Putamen (tissue), 1 donor: ENCODE measurements at places on chromosomes 5 and 9.
A peak's percentile ranks its signal among the peaks of the same experiment; 100 is the strongest.

DNA sequence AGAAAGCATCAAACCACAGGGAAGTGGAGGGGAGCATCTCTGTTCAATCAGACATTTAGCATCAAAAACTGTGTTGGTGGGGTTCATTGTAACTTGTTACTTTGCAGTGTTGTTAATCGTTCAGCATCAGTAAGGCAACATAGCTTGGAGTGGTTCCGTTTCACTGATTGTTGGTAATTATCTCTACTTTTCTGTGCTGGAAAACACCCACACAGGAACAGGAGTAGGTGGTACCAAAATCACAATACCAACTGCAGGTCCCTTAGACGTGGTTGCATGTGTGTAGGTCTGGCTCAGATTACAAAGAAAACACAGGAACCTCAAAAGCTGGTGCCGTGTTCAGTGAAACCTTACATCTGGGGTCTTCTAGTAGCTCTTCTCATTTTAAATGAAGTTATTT lies 146.8 kb downstream of the RNF180 start:
- no peak for DNase-seq

DNA sequence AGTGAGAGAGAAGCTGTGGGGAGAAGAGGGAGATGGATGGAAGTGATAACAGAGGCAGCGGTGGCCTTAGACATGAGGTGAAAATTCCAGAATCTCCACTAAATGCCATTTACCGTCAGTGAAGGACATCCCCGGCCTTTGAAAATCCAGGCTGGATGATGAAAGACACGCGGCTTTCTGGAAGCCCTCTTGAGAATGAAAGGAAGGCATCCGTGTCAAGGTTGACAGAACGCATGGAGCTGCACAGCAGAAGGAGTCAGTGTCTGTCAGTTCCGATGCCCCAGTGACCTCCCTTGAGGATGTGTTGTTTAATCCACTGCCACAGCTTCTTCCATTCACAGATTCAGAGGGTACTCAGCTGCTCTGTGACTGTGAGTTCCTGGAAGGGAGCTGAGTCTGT lies 114.9 kb downstream of the ICE1 start:
- no peak for DNase-seq

DNA sequence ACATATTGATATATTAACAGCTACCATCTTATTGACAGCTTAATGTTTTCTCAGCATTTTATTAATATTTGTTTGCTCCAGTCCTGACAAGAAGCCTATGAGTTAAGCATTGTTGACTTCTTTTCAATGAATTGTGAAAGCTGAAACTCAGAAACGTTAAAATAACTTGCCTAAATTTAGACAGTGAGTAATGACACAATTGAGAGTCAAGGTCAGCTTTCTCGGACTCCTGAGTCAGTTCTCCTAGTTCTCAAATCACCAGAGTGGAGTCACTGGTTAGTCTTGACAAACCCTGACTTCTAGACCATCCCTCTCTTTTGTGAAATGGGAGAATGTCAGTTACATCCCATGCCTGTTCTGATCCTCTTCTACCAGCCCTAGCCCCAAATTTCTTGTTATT lies 222.7 kb upstream of the ACO1 start:
- DNase-seq = no peak

DNA sequence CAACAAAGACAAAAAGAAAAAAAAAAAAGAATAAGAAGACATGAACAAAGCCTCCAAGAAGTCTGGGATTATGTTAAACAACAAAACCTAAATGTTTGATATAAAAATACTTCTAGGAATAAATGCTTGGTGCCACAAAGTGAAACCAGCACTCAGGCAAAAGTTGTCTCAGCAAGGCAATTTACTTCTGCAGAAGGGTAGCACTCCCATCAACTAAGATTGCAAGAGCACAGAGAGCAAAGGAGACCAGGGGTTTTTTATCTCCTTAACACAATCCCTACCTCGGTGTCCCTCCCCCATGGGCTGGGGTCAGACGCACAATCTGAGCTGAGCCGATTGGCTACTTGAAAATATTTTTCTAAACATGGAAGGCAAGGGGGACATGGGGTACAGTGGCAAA lies 381.3 kb upstream of the SLC24A2 start:
- DNase-seq = no peak

DNA sequence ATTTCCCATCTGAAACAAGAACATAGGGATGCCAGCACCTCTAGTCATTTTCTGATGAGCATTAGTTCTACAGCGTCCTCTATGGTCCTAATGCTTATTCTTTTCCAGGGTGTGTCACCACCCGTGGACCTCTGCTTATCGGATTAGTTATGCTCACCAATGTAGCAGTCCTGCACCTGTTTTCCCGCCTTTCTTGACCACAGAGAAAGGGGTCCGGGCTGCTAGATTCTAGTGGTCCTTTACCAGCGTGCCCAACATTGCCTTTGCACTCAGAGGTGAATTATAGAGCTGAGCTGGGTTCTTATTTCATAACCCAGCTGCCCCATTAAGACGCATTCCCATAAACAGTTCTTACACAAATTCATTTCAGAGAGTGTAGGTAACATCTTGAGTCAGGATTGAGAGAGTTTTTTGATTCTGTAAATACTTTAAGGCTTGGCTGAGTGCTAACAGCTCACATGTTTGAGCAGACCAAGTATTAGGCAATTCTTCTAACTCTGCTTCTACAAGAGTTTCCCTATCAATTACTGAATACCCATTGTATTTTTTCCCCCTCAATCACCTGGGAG lies 2205.1 kb upstream of the C9orf72 start:
- DNase-seq = no peak

GRCh38 chr9:12773562-12773961 lies 1.3 kb upstream of the LURAP1L start:
- no peak for DNase-seq

DNA sequence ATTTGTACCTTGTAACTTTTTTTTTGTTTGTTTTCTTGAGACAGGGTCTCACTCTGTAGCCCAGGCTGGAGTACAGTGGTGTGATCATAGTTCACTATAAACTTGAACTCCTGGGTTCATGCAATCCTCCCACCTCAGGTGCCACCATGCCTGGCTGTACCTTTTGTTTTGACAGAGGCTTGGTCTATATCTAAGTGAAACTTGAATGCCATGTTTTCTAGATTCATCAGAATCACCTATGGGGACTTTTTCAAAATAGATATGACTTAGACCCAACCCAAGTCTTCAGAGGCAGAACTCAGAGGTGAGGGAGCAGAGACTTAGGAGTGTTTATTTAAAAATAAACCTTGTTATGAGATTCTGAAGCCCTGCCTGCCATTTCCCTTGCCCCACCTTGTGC lies 128.4 kb downstream of the PTTG1 start:
- DNase-seq = no peak

- no peak for DNase-seq
These were observed 18.1 kb upstream of the DMRT2 start for GRCh38 chr9:1031951-1032601.

DNA sequence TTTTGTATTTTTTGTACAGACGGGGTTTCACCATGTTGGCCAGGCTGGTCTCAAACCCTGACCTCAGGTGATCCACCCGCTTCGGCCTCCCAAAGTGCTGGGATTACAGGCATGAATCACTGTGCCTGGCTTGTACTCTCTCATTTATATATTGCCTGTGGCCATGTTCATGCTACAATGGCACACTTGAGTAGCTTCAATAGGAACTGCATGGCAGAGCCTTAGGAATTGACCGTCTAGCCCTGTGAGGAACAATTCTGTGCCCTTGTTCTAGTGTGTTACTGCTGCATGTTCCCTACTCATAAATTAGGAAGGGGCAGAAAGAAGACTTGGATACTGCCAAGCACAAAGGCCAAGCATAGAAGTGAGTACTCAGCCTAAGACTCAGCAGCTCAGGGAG lies 104.2 kb downstream of the LIFR start:
- DNase-seq = no peak

DNA sequence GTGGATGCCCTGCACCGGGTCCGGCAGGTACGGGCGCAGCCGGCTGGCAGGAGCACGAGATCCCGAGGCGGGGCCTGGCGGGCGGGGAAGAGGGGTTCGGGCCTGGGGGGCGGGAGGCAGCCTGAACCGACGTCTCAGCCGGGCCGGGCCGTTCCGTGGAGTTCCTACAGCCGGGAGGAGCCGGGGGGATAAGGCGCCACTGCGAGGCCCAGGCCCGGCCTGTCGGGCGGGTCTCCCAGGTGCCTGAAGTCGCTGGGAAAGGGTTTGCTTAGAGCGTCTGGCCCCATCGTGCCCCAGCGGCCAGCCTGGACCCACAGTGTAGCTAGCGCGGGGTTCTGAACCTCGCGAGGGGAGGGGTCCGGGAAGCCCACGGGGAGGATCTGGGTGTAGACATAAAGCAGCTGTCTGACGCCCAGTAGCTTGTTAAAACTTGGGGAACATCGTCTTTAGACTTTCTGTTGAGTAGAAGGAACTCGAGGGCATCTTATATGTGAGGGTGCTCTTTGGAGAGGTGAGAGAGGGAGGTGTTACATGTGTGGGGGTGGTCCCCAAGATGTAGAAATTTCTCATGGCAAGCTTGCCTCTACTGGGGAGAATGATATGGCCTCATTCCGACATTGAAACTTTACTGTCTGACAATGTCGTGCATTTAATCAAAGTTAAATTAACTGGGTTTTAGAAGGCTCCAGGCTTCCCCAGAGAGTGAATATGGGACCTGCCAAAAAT lies 524 bp downstream of the FUBP3 start:
- DNase-seq = no peak

DNA sequence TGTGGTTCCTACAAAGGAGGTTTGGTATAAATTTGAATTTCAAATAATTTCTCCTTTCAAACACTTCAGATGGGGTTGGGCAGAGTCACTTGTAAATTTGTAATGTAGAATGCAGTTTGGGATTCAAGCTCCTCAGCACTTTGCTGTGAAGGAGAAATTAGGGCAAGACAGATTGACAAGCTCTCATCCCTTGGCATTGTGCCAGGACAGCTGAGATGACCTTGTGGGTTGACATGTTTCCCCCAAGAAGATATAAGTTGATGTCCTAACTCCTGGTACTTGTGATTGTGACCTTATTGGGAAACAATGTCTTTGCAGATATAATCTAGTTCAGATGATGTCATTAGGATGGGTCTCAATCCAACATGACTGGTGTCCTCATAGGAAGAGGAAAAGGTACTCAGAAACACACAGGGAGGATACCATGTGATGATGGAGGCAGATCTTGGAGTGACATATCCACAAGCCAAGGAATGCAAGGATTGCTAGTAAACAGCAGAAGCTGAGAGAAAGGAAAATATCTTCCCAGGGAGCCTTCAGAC lies 408.3 kb downstream of the MED10 start:
- DNase-seq = no peak

GRCh38 chr9:122961139-122961538 lies 20.3 kb downstream of the RABGAP1 start:
- DNase-seq = no peak

GRCh38 chr5:85814596-85814995 lies 803.1 kb upstream of the COX7C start:
- no peak for DNase-seq

- DNase-seq = no peak
These were observed 8.8 kb downstream of the FAM200C start for GRCh38 chr5:160390787-160391696.

- peak; percentile 17 for DNase-seq
These were observed 215.8 kb downstream of the ADAMTS12 start for GRCh38 chr5:33675958-33676464.

DNA sequence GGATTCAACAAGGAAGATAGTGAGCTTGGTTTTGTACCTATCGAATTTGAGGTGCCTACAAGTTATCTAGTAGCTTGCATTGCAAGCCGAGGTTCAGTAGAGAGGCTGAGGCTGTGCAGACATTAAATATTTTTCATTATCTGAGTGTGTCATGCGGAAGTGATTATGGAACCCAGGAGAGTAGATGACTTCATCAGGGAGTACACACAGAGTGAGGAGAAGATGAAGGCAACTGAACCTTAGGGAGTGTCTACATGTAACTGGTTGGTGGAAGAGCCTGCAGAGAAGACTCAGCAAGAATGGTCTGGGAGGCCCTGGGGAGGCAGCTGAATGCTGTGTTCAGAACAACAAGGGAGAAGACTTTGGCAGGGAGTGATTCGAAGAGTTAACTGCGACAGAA lies 393.9 kb downstream of the ARHGEF28 start:
- no peak for DNase-seq

DNA sequence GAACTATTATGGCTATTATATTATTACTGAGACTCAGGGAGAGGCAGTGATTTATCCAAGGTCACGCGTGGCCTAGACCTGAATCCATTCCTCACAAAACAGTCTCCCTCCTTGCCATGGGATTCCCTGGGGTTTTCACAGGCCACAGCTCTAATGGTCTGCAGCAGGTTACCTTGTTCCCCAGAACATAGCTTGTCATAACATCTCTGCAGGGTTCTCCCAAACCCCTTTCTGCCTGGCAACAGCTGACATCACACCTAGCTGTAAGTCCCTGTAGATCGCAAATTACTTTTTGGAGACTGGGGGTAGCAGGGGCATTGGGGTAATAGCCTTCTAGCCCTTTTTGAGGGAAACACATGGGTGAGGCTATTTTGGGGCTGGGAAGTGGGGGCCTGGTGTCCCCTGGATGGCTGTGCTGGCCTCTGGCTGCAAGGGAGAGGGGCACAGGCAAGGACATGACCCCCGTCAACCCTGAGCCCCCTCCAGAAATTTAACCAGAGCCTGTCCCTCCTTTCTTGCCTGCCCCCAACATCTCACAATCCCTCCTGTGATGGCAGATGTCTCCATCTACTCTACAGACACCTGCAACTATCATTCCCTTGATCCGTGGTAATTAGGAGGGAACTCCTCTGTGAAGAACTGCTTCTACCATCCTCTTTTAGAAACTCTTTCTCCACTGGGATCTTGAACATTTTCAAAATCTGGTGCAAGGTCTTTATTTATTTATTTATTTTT lies 1.3 kb downstream of the CD74 start:
- no peak for DNase-seq

DNA sequence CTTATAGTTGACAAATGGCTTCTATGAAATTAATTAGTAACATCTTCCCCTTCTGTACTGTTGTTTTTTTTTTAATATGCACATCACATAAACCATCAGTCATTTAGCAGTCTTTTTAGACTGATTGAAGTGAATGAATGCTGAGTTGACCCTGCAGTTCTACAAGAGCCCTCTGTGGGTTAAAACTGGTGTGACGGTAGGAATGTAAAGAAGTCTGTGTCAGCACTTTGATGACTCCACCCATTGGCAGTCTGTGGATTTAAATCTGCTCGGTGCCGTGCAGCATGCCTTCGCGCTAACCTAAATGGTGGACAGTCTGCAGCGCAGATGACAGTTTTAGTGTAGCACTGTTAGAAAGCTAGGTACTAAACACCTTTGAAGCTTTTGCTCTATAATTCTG lies 3.1 kb downstream of the GTF3C4 start:
- no peak for DNase-seq

- DNase-seq = no peak
These were observed 401.4 kb upstream of the KLF4 start for GRCh38 chr9:107890921-107891465.

DNA sequence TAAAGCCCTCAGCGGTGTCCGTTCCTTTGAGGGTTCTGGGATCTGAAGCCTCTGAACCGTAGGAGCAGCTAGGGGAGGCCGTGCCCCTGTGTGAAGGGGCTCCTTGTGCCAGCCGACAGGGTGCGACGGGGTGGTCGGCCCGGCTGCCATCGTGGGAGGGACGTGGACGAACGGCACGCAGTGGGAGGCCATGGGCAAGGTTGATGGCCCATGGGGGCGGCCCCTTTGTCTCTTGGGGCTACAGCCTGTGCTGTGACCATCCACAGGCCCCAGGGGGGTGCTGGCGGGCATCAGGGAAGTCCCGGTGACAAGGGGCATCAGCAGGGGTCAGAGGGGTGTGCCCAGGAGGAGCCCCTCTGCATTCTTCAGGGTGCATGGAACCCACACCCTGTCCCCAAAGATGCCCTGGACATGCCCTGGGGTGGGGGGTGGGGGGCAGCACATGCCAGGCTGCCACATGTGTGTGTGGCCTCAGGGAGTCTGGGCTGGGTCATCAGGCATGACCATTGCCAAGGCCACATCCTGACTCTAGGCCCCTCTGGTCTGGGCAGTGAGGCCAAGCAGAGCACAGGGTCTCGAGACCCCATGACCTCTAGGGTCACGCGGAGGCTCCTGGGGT lies 49.6 kb upstream of the CACNA1B start:
- DNase-seq = no peak
